Calu3 (cell line): ENCODE measurements at places on chromosomes 4 and X.

DNA sequence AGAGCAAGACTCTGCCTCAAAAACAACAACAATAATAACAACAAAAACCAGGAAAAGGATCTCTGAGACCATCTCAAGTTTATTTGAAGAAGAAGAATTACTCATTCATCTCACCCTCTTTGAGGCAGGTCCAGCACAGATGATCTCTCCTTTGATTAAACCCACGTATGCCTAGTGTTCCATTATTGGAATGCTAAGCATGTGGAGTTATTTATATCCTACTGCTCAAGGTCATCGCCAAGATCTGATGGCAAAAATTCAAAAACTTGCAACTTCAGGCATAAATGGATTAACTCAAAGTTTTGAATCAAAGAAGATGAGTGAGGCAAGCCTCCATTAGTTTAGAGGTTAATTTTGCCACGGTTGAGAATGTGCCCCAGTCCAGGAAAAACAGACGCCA lies 184.2 kb downstream of the DHRSX start:
- no peak for DNase-seq

DNA sequence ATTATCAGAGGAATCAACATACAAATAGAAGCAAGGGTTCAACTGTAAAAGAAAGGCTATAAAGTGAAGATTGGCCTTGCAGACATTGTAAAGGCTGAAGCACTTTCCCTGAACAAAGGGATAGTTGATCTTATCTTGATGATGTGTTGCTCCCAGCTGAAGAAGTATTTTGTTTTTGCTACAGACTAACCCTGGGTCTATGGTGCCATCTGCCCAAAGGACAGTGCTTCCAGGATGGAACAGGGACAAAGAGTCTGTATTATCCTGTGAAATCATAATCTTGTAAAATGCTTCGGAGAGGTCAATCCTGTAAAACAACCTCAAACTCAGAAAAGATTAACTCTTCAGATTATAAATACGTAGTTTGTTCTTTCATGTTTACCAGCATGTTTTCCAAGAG lies 251.7 kb upstream of the ANKRD50 start:
- no peak for DNase-seq

GRCh38 chr4:107746161-107746560 lies 26.1 kb upstream of the PAPSS1 start:
- DNase-seq, result no peak

DNA sequence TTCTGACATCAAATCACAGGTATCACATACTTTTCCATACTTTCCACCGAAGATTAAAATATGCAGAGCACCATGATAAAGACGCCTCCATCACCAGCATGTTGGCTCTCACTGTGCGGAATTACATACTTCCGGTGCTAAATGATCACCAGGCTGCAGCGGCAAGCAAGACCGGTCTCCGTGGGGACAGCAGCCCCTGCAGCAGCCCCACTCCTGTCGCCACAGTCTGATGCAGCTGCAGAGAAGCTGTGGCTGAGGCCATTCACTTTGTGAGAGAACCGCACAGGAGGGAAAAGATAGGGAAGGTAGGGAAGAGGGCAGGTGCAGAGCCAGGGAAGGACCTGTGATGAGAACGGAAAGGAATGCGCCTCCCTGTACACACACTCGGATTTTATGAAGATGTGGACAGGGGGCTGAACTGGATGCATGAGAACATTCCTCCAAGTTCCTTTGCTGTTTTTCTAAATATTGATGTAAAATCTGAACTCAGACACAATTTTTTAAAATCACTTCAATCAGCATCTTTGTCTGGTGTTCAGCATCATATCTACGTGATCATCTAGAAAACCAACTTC lies 38.3 kb downstream of the AFAP1 start:
- no peak for DNase-seq

DNA sequence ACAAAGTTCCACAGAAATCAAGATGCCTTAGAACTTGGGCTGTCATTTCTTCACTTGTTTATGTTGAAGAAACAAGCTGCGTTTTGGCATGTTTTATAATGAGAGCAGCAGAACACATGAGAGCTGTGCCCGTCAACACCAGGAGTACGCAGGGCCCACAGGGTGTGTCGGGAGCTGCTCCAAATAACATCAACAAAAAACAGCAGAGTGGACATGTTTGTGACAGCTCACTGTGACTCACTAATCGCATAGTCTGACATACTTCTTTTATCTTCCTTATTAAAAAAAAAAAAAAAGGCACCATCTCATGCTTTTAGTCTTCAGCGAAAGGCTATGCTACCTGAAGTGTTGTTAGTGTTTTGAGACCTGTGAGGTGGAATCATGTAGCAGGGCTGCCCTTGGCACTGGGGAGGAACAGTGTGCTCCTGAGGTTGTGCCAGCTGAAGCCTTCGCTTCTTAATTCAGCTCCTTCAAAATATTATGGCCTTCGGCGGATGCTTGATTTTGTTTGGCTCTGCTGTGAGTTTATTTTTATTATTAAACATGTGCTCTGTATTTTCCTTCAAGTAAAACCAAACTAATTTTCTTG lies 32.8 kb downstream of the FHDC1 start:
- no peak for DNase-seq

DNA sequence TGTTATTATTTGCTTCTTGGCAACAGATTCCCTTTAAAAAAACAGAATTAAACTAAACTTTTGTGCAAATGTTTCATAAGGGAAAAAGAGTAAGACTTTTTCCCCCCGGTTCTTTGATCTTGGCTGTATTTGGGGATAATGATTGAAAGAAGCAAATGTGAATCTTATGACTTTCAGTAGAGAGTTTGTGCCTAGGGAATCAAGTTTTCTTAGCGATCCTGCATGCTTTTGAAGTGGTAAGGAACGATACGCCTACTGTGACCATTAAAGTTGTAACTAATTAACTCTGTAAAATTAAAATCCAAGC lies 9.0 kb downstream of the ATP10D start:
- DNase-seq, result no peak

DNA sequence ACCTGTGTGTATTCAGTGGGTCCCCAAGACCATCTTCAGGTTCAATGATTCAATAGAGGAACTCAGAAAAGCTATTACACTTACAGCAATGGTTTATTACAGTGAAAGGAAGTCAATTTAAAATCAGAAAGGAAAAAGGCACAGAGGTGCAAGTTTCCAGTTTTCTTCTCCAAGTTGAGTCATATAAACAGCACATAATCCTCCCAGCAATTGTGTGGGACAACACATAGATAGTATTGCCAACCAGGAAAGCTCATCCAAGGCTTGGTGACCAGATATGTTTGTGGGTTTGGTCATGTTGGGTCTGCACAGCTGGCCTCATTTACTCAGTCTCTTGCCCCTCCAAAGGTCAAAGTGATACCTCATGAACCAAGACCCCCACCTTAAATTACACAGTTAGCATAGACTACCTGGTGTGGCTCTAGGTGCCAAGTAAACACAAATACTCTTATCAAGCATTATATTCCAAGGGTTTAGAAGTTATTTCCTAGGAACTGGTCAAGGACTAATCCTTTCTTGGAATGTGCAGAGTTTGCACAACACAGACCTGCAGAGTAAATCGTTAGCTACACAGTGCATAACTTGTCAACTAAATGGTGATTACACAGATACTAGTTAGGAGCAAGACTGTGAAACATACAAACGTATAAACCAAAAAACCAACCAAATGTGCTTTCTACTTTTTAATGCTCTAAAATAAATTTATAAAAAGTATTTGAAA lies 777.3 kb downstream of the PCDH18 start:
- DNase-seq, result no peak

GRCh38 chr4:70892086-70892769 lies 9.9 kb upstream of the MOB1B start:
- DNase-seq, result no peak

DNA sequence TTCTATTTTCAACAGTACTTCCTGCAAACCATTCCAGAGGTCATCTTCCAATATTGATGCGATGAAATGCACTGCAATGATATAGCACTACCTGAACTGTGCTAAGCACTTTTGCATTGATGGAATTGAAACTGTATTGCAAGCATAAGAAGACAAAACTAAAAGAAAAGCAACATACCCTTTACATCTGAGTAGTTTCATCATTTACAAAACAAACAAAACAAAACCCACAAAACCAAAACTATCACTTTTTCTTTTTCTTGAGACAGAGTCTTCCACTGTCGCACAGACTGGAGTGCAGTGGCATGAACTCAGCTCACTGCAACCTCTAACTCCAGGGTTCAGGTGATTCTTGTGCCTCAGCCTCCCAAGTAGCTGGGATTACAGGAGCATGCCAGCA lies 120.1 kb upstream of the NAP1L5 start:
- DNase-seq, result no peak

DNA sequence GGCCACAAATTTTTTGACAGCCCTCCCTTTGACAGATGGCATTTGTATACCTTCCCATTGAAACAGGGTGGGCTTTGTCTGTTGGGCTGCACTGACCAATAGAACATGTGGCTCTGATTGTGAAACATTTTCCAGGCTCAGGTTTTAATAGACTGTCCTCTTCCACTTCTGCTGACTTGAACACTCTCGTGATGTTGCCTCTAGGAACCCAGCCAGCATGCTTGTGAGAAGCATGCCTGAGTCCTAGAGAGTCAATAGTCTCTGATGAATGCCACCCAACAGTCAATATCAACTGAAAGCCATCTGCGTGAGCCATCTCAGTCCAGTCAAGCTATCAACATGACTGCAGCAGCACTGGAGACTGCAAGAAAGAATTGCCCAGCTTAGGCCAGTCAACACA lies 290.0 kb downstream of the SLC7A11 start:
- DNase-seq, result no peak

DNA sequence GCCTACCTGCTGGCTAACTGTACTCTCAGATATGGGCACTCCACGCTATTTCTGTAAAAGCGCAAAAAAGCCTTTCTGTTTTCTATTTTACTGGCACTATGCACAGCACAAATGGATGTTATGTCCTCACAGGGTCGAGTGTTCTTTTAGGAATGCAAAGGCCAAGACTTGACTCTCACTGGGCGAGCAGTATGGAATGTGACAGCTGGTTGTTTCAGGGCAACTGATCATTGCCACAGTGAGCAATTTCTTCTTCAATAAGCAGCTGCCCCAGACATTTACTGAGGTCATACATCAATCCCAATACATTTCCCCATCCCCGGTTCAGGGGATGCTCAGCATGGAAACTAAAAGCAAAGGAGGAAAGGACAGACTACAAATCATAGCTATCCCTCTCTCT lies 58.2 kb downstream of the PDE5A start:
- DNase-seq, result no peak

DNA sequence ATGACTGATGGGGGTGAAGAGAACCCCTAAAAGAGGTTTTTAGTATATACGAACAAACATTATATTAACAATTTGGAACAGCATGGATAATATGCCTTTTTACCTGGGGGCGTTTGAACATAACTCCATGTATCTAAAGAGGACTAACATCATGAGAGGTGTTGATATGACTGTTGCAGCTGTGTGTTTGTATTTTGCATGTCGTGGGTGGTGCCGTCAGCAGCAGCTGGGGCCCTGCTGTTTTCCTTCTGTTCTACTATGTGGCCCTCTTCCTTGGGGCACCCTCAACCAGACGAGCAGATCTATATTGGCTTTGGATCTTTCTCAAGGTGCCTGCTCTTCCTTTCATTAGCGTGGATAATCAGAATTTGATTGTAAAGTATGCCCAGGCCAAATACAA lies 11.2 kb downstream of the GBA3 start:
- DNase-seq, result no peak

GRCh38 chr4:163595580-163595979 lies 101.1 kb downstream of the TMA16 start:
- no peak for DNase-seq

DNA sequence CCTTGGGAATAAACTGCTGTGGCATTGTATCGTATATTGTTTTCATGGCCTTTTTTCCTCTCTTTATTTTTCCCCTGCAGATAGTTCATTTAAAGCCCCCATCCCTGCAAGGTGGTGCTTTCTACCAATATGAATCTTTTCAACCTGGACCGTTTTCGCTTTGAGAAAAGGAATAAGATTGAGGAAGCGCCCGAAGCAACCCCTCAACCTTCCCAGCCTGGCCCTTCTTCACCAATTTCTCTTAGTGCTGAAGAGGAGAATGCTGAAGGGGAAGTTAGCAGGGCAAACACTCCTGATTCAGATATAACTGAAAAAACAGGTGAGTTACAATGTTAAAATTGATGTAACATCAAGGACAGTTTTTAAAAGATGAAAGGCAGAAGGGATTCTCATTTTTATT lies 601 bp downstream of the SMARCAD1 start:
- DNase-seq, result no peak

- DNase-seq, result peak; percentile 17
These were observed 53.4 kb downstream of the ZNF518B start for GRCh38 chr4:10403633-10404445.

- no peak for DNase-seq
These were observed 64.6 kb downstream of the CLDN34 start for GRCh38 chrX:10031746-10032145.

DNA sequence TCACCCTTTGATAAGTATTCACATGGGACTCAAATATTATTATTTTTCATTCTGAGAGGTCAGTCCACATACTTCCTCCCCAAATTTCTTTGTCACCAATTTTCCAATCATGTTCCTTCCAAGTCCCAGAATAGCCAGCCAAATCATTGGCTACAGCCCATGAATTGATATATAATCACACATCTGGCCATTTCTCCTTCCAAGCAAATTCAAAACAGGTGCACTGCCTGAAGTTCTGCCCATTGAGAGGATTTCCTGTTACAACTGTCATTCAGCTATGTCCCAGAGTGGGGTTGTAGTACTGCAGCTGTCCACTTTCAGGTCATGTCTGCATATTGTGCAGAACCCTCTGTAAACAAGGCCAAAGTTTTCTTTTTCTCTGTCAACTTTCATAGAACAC lies 347.8 kb downstream of the GRID2 start:
- DNase-seq, result no peak

DNA sequence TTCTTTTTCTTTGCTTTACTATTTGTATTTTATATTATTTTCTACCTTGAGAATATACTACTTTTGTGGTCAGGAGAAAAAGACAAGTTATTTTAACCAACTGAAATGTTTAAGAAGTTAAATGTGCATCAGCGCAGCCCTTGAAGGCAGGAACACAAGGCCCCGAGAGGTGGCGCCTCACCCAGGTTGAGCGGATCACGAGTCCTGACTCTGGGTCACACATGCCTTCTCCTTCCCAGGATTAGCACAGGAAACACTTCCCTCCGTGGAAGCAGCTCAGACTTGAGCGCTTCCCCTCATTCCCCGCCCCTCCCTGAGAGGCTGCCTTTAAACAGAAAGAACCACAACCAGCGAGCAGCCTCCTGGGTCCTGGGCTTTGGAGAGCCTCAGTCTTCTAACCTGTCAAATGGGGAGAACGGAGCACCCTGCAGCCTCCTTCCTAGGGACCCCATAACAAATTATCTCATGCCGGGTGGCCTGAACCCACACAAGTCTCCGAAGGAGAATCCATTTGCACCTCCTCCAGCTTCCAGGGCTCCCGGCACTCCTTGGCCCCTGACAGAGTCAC lies 217.6 kb downstream of the AFAP1 start:
- DNase-seq, result peak; percentile 30

- DNase-seq, result peak; percentile 4
These were observed 47.9 kb downstream of the COX18 start for GRCh38 chr4:73021634-73022033.

- DNase-seq, result peak; percentile 36
These were observed 132.3 kb downstream of the CBR4 start for GRCh38 chr4:168877511-168878491.

GRCh38 chr4:23005691-23006090 lies 313.0 kb downstream of the GBA3 start:
- DNase-seq, result no peak
